ENCODE measurements at places on chromosomes 4 and X. TPM values are rescaled to one million over a fixed set of nuclear protein-coding genes. Genes with fewer than 3 reads are reported as not detected.

DNA sequence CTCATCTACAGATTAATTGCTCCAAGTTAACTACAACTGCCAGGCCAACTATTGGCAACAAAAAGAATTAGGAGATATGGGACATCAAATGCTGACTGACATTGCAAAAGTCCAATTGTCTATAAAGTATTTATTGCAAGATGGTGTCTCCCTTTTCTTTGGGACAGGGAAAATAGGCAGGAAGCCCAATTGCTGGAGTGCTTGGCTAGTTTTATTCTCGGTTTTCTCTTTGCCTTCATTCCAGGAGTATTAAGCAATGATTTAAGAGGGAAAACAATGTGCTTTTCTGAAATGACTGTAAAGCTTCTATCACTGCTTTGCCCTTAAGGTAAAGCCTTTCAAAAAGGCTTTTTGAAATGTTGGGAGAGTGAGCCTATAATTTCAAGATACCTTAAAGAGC lies 62.8 kb upstream of the DIAPH2 start:
- DNase-seq: no peak

DNA sequence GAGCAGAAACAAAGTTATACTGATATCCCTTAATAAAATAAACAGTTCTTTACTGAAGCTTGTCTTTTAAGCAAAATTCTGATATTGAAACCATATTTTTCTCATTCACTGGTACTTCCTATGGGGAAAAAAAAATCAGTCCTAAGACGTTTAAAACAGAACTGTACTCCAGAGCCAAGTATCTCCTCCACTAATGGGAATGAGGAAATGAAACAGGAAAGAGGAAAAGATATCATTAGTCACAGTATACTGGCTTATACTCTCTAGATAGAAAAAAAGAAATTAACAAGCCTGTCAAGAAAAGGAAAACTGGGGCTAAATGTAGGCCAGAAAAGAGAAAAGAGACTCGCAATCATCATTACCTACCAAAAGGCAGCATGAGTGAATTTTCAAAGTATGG lies 252.7 kb downstream of the CENPC start:
- DNase-seq: no peak

Gene NUP62CL
- total RNA-seq: 1.9 TPM

GRCh38 chr4:80852061-80852460 lies 178.4 kb upstream of the BMP3 start:
- DNase-seq: no peak

DNA sequence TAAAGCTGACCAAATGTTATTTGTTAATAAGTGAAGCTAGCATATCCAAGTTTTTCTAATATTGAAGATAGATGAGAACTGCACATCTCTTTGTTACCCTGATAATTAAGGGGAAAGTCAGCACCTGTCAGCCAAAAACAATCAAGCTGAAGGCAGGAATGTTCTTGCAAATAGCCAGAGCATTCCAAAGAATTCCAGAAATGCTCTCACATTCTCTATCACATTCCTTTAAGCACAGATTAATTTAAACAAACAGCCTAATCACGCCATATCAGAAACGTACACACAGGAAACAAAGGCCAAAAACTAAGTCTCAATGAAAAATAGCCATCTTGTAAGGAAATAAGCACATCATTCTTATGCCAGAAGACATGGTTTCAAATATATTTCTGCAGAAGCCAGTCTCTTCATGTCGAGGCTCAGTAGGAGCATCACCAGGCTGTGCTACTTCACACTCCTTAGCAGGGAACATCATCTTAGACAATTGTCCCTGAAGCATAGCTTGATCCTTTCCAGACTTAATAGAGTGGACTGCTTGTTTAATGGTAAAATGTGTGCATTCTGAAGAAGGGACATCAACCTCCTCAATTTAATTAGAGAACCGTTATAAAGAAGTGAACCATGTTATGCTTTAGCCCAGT lies 252.9 kb upstream of the TTC29 start:
- DNase-seq: no peak

All from H7 (cell line).